ENCODE measurements at places on chromosomes 16 and 17.

- DNase-seq, result no peak
Measured at GRCh38 chr17:39264119-39264518, 38.4 kb upstream of the STAC2 start.

DNA sequence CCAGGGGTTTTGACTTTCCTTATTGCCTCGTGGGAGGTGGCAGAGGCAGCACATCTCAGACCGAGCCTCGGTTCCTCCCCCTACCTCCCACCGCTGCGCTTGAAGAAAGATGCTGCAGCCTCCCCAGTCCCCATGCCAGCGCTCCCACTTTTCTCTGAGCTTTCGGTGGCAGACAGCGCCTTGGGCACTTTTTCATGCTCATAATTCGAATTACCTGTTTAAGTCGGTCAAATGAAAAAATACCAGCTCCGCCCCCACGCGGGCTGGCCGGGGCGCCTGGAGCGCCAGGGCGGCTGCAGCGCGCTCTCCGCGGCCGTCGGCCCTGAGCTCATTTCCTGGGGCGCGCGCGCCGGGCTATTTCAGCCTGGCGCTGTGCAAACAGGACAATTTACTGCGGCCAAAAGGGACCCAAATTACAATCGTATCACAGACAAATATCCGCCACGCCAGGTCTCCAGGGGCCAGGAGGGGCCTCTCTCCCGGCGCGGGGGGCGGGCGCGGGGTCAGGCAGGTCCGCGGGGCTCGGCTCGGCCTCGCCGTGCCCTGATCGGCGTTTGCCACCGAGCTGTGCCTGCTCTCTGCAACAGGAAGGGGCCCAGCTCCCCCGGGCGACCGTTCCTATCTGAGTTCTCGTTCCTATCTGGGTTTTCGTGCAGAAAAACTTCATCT lies 45.0 kb downstream of the SOST start:
- no peak for DNase-seq

DNA sequence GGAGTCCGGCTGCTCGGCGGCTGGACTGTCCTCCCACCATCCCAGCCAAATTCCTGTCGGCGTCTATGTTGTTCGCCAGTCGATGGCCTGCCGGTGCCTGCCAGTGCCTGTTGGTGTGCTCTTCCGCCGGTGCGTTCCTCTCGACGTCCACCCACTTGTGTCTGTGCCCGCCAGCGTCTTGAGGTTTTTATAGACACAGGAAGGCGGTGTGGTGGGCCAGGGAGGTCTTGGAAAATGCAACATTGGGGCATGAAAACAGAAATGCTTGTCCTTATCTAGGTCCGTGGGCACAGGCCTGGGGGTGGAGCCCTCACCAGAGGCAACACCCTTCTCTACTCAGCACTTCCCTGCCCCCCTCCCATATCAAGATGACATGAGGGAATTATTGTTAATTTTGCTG lies 167.8 kb downstream of the IRF8 start:
- DNase-seq, result no peak

GRCh38 chr17:76078860-76079534 lies at the start of gene ZACN:
Gene ZACN, plus strand, starts transcription at chr17:76079182. Its CDS starts 83 bp downstream, at chr17:76079265.
- no peak for DNase-seq
